ENCODE measurements at places on chromosomes 4 and X. TPM values are rescaled to one million over a fixed set of nuclear protein-coding genes. Genes with fewer than 3 reads are reported as not detected.
A peak's percentile ranks its signal among the peaks of the same experiment; 100 is the strongest.

The CYBB gene
- 4.0 TPM for total RNA-seq

DNA sequence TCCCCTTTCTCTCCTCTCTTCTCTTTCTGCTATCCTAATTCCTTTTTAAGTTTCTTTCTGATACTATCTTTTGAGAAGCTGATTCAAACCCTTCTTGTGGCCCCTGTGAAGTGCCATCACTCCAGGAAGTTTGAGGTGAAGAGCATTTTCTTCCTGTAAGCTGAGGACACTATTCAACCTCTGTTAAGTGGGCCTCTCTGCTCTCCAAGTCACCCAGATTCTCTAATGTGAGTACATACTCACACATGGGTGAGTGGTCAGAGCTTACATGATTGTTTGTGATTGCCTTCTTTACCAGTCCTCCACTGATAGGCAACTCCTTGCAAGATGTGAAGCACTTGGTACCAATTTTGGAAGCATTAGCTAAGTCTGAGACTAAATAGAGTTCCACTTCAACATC, 18.4 kb upstream of the SMIM10L2A start:
- ATAC-seq, result no peak

DNA sequence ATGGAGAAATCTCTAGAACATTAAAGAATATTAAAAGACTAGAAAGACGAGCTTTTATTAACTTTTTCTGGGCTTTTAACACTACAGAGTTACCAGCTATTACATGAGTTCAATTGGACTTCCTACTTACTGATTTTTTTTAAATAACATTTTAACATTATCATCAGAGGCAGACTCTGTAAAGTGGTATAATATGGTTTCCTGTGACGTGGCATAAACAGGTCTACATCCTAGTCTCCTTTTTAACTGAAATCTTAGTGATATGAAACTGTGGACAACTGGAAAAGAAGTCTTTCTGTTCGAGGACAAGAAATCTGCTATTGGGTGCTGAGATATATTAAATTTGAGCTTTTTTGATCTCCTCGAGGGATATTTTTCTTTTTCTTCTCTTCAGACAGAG, 48.7 kb upstream of the ABCG2 start:
- ATAC-seq, result no peak

- ATAC-seq, result no peak
Measured at GRCh38 chr4:145535202-145535601, 53.5 kb downstream of the SMAD1 start.

The GAK gene
- 95.3 TPM for total RNA-seq

DNA sequence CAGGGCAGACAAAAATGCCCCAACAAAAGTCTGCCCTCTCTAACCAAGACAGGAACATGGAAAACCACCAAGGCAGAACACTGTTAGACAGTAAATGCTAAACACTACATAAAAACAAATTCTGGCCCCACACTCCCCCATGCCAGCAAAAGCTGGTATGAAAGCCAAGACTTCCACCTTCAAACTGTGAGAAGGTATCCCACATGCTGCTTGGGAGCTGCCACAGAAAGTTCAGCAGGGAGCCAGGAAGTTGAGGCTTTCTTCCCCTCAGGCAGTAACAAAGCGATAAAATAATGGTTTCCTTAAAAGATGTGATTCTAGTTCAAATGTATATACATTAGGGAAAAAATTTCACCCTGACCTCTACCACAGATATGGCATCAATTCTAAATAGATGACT, 770.4 kb upstream of the NDST4 start:
- no peak for ATAC-seq

The CLDN34 gene
- not detected for total RNA-seq

The LRBA gene
- 25.2 TPM for total RNA-seq

- no peak for ATAC-seq
Measured at GRCh38 chr4:8832113-8832915, 39.3 kb downstream of the HMX1 start.

GRCh38 chrX:14356401-14356800, 172.9 kb upstream of the GLRA2 start:
- ATAC-seq, result no peak

DNA sequence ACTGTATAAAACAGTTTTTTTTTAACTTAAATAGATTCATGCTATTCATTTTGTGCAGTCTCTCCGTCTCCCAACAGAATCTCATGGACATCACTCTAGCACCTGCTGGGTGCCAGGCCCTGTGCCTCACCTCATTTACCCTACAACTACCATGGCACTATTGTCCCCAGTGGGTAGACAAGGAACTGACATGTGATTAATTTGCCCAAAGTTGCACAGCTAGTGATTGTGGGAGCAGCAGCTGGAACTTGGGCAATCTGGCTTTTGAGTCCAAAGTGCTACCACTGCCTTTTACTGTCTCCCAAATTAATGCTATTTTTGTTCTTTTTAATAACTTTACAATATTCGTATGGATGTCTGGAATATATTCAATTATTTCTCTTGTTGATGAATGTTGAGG, 11.2 kb upstream of the PGRMC2 start:
- no peak for ATAC-seq

GRCh38 chrX:132918523-132918922, 39.9 kb downstream of the HS6ST2 start:
- ATAC-seq, result no peak

The EDA gene
- total RNA-seq, result 2.8 TPM

The WDFY3 gene
- 91.0 TPM for total RNA-seq

GRCh38 chrX:630007-630611, 482 bp upstream of the SHOX start:
- ATAC-seq, result no peak

The HSFX1 gene
- total RNA-seq, result 1.8 TPM

The CDX4 gene
- total RNA-seq, result not detected

The TCEANC gene
- total RNA-seq, result 3.4 TPM

The DRP2 gene
- 0.31 TPM for total RNA-seq

- no peak for ATAC-seq
Measured at GRCh38 chrX:64229154-64229553, 1.3 kb downstream of the ASB12 start.

DNA sequence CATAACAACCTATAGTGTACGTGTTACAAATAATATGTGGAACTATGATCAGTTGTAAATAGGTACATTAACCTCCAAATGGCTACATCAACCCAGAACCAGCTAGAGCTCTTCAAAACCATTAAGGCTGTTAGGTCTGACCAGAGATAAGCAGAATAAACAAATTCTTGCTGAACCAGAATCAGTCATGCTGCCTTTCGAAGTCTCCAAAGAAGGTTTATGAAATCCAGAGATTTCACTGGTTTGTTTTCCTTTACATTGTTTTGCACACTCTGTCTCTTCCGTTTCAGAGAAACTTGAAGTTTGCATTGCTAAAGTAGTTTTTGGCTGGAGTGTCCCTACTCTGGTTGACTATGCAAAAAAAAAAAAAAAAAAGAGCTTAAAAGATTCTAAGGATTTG, 177.3 kb upstream of the SLIT2 start:
- ATAC-seq, result no peak

The BMP3 gene
- 24.5 TPM for total RNA-seq

DNA sequence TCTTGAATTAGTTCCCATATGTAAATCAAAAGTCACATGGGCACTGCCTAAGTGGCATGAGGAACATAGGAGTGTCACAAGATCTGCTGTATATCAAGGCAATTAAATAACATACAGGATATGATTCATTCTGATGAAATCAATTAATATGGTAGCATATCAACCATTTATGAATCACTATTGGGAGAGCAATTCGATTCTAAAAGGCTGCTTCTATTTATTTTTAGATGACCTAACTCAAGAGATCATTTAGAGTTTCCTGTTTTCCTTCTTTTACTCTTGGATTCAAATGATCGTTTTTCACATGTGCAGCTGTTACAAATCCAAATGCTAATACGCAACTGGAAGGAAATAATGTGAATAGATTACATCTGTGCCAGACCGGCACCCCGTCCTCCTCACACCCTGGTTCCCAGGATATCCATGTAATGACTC, 81.9 kb downstream of the HCCS start:
- ATAC-seq, result peak; percentile 22

The SUPT20HL1 gene
- total RNA-seq, result not detected

DNA sequence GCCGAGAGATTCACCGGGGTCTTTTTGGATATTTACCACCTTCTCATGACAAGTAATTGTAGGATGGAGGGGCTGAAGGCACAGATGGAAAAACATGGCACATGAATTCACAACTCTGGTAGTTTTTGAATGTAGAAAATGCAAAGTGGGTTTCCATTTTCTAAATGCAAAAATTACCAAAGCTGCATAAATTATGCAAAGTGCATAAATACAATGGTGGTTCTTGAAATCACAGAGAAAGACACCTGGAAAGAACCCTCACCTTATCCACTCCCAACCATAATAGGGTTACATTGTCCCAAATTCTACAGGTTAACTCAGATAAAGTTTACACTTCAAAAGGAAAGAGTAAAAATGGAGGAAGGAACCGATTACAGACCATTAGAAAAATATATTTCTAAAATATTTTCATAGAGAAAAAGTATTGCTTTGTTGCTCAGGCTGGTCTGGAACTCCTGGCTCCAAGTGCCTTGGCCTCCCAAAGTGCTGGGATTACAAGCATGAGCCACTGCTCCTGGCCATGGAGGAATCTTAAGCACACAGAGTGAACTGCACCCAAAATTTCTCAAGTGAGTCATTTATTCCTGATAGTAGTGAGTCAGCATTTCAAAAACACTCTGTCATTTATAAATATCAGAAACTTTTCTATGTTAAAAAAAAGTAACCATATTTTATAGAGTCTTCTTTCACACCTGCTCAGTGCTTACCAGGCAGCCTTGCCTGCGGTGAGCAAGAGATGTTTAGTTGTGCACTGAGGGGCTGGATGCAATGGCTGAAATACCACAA, 101.4 kb downstream of the FIP1L1 start:
- no peak for ATAC-seq

The SPOCK3 gene
- 0.57 TPM for total RNA-seq

The TCP11X2 gene
- not detected for total RNA-seq

GRCh38 chrX:30181353-30181752, 34.0 kb upstream of the MAGEB2 start:
- no peak for ATAC-seq

DNA sequence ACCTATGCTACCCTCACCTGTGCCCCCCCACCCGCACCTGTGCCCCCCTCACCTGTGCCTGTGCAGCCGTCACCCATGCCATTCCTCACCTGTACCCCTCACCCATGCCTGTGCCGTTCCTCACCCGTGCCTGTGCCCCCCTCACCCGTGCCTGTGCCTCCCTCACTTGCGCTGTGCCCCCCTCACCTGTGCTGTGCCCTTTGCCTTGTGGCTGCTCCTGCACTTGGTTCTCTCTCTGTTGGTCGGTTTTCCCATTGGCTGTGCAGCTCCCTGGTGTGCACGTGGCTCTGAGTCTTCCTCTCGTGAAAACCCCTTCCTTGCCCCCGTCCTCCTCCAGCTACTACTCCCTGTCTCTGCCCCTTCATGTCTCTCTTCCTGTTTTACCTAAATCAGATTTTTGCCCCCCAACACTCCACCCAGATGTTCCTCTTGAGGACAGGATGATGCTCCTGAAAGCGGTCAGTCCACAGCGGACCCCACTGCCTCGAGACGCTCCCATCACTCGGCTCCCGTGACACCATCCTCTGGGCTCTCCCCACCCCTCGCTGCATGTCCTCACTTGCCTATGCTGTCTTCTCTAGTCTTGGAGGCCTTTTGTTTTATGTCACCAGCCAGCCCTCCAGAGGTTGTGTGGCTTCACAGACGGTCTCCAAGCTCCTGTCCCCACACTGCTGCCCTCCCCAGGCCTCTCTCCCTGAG, 6.8 kb downstream of the MAEA start:
- ATAC-seq, result no peak

GRCh38 chr4:176376032-176376614, 56.4 kb downstream of the SPCS3 start:
- ATAC-seq, result no peak

- no peak for ATAC-seq
Measured at GRCh38 chr4:76535603-76536372, 100.8 kb downstream of the SHROOM3 start.

The GAGE13 gene
- total RNA-seq, result not detected

- no peak for ATAC-seq
Measured at GRCh38 chr4:15253349-15253748, 174.5 kb upstream of the C1QTNF7 start.

DNA sequence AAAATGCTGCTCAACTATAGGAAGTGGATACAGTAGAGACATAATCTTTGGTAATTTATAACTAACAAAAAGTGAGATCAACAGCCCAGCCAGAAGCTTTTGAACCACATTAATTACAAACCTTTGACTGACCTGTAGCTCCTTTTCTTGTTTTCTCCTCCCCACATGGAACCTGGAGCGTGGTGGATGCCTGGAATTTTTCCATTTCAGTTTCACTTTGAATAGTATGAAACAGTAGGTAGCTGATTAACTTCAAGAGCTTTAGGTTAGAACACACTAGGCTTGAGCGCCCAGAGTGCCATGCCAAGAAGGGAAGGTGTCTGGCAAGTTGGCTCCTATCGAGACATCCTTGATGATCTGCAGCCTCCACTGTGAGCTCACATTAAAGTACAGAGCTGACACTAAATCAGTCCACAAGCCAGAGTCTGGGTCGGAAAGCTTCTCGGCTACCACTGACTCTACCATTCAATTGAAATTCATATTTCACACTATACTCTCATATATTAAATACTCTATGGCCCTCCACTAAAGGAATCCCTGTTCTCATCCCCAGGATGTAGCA, 143.4 kb downstream of the GLRA2 start:
- ATAC-seq, result no peak

The RS1 gene
- not detected for total RNA-seq

DNA sequence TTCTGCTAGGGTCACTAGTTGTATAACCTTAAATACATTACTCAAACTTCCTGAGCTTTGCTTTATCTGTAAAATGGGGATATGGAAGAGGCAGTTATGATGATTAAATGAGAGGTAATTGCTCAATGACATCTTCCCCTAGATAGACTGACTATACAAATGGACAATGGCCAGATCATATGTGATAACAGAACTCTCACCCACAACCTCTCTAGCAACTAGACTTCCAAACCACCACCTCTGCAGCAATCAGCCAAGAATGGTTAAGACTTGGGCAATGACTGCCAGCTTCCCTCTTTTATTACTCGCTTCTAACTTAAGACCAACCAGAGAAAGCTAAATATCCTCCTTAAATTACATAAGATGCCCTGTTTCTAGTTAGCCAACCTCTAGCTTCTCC, 2.9 kb upstream of the SEPSECS start:
- ATAC-seq, result no peak

DNA sequence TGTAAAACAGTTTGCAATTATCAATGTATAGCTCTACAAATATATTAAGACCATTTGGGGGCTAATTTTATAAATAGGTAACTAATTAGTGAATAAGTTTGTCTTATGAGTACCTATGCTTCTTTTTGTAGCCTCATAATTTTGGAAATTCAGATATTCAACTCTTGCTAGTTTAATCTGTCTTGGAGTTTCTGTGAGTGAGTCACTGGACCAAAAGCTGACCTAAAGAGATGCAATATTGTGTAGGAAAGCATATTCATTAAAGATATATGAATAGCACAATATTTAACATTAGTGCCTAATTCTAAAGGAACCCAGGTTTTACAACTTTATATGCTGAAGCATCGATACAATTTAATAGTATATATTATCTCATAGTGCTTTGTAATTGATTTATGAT, 161.3 kb upstream of the PCDH18 start:
- ATAC-seq, result no peak

The DCAF12L1 gene
- not detected for total RNA-seq
